ENCODE measurements at places on chromosomes 12 and 14.

- DNase-seq = no peak
These were observed 58.8 kb downstream of the GPR68 start for GRCh38 chr14:91185721-91186120.

GRCh38 chr12:93361151-93361919, 16.4 kb upstream of the NUDT4 start:
- peak; percentile 54 for DNase-seq

DNA sequence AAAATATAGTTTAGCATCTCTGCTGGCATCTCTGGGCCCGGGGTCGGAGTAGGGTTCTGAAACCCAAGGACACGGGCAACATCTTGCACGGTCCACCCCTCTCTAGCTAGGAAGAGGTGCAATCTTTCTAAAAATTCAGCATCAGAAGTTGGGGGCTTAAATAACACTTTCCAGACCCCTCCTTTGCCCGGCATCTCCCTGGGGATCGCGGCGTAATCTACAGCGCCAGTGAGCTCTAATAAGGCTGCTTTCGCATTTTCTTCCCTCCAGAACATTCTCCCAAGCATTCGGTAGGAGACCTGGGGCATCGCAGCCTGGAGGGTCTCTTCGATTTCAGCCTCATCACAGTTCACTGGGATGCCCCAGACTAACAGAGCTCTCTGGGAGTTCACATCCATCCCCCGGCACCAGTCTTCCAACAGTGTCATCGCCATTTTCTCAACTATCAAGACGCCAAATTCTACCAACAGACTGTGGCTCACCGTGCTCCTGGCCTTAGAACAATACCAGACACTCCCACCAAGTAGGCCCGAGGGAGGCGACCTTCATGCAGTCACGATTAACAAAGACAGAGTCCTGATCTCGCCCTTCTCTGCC, 880 bp downstream of the PNMA1 start:
- no peak for DNase-seq

DNA sequence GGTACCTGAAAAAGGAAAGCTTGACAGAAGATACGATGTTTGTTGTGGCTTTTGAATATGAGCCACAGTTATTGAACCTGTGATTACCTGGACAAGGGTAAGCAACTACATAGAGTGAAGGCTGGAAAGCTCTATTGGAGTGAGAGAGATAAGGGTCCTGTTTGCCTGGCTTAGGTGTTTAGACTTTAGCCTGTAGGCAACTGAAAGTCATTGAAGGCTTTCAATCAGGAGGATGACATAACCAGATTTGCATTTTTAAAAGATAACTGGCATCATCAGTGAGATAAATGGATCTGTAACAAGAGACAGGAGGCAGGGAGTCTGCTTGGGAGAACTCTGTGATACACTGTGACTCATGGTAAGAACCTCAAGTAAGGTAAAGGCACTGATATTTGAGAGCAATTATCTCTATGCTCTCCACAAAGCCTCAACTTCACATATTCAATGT, 128.9 kb upstream of the SOX5 start:
- no peak for DNase-seq

- DNase-seq = peak; percentile 42
These were observed 24.0 kb downstream of the KLRK1 start for GRCh38 chr12:10365696-10366405.
